ENCODE measurements at places on chromosomes 1 and 21.

DNA sequence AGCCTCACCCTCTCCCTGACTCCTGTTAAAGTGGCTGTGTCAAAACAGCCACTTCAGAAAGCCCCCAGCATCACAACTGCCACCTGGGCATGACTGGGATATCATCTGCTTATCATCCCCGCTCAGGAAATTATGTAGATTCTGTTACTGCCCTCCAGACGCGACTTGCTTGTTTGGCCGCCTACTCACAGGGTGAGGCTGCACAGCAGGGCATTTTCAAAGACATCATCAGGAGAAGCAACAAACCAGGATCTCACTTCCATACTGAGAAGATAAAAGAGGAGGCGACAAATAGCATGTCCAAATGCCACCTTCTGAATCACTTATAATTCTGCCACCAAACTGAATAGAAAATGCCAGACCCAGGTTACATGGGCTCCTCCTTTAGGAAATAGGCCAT lies 94.8 kb downstream of the MIS18A start:
- no peaks in the 10 kb centered on the region for H3K27me3 ChIP-seq
- DNase-seq, result no peak
- no peak overlapping the region for H3K27ac ChIP-seq
- H3K36me3 ChIP-seq, result no peaks in the 10 kb centered on the region

DNA sequence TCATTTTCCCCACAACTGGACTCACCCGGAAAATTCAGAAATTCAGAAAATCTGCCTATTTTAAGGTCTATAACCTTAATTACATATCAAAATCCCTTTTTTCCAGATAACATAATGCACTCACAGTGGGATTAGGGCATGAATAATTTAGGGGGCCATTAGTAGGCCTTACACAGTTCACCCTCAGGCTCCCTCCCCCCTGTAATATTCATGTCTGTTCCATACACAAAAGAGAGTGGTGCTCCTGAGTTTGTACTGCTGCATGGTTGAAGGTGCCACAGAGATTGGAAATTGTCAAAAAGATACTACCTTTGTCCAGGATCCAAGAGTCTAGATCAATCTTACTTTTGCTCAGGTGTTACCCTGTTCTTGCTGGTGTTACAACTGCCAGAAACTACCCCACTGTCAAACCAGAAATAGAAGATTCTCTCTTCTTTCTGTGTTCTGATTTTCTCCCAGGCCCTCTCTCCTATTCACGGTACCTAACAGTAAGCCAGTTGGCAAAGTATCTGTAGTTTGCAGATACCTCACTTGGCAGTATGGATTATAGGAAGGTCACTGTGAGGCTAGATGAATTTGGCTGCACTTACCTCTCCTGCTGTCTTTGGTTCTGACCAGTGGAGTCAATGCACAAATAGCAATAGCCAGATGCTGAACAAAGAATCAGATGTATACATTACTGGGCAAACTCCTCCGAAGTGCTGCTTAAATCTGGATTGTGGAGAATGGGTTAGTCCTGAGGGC lies 53.2 kb downstream of the C1orf198 start:
- no peaks in the 10 kb centered on the region for H3K27me3 ChIP-seq
- H3K4me1 ChIP-seq, result no peaks in the 10 kb centered on the region
- no peaks in the 10 kb centered on the region for H3K36me3 ChIP-seq
- H3K27ac ChIP-seq, result no peak overlapping the region
- DNase-seq, result no peak

- no peak for DNase-seq
- no peaks in the 10 kb centered on the region for H3K4me1 ChIP-seq
- H3K27me3 ChIP-seq, result no peaks in the 10 kb centered on the region
Measured at GRCh38 chr1:45621895-45622523, 1.8 kb downstream of the CCDC17 start.

DNA sequence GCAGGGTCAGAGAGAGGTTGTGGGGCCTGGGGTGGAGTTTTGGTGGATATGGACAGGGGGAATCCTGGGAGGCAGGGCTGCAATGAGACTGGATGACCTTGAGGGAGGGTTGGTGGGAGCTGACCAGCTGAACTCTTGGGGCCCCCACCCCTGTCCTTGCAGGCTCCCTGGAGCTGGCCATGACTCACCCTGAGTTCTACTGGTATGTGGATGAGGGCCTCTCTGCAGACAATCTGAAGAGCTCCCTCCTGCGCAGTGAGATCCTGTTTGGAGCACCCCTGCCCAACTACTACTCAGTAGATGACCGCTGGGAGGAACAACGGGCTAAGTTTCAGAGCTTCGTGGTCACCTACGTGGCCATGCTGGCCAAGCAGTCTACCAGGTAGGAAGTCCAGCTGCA lies 23.6 kb downstream of the DISP3 start:
- no peak for DNase-seq
- H3K36me3 ChIP-seq, result no peaks in the 10 kb centered on the region
- H3K27me3 ChIP-seq, result no peaks in the 10 kb centered on the region
- H3K4me3 ChIP-seq, result no peak overlapping the region
- no peak overlapping the region for H3K27ac ChIP-seq
- H3K4me1 ChIP-seq, result no peaks in the 10 kb centered on the region

DNA sequence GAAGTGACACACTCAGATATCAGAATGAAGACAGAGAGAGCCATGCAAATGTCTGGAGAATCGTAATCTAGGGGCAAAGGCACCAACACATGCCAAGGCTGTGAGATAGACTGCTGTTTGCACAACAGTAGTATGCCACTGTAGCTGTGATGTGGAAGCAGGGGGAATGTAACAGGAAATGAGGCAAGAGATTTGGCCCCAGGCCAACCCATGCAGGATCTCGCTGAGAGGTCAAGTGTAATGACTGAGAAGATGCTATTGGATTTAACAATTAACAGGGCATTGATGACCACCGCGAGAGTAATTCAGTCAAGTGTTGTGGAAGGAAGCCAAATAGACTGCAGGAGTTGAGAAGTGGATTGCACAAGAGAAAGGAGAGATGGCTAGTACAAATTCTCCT lies 107.3 kb upstream of the ST6GALNAC5 start:
- H3K27ac ChIP-seq, result no peak overlapping the region
- DNase-seq, result no peak
- no peaks in the 10 kb centered on the region for H3K27me3 ChIP-seq
- H3K36me3 ChIP-seq, result no peaks in the 10 kb centered on the region
- no peak overlapping the region for H3K4me3 ChIP-seq

- peak overlapping the region; percentile 56 for H3K27ac ChIP-seq
- no peaks in the 10 kb centered on the region for H3K27me3 ChIP-seq
- peak; percentile 94 for DNase-seq
- no peaks in the 10 kb centered on the region for H3K36me3 ChIP-seq
Measured at GRCh38 chr1:58824753-58825389, 41.0 kb upstream of the JUN start.

DNA sequence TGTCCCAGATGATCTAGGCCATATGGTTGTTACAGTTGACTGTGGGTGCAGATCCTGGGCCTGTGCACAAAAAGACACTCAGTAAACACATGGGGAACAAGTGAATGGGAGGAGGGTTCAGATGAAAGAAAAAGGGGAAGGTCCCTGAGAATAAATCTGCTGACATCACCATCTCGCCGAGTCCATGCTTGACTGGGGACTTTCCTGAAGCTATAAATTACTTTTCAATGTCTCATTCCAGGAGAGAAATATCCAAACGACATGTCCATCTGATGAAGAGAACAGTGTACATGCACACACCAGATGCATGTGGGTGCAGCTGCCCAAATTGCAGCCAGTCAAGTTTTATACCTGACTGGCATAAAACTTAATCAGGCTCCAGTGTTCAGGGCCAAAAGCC lies 109.0 kb downstream of the HIVEP3 start:
- H3K4me1 ChIP-seq, result no peaks in the 10 kb centered on the region
- H3K4me3 ChIP-seq, result no peak overlapping the region
- no peak overlapping the region for H3K27ac ChIP-seq
- no peaks in the 10 kb centered on the region for H3K27me3 ChIP-seq
- DNase-seq, result no peak

DNA sequence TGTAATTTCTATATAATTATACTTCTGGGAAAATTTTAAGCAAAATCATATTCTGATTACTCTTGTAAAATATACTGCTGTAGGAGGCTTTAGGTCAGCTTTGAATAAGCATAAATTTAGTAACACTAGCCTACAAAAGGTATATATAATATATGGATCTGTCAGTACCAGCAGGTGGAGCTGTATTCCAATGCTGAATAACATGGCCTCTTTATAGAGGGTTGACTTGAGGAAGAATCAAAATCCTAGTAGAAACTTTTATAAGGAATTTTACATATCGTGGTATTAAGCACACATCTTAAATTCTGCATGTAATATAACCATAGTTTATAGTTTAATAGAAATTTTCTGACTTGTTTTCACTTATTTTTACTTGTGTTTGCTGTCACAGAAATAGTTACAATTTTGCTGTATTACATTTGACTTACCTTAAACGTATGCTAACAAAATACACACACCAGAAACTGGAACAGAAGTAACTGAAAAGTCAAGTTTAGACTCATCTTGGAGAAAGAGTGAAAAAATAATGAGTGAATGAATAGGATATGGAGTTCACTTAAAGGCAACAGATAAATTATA lies 79.3 kb downstream of the HMCN1 start:
- peak; percentile 41 for DNase-seq
- no peak overlapping the region for H3K27ac ChIP-seq

- no peaks in the 10 kb centered on the region for H3K27me3 ChIP-seq
- no peak overlapping the region for H3K4me3 ChIP-seq
- H3K27ac ChIP-seq, result no peak overlapping the region
- no peaks in the 10 kb centered on the region for H3K4me1 ChIP-seq
- no peaks in the 10 kb centered on the region for H3K36me3 ChIP-seq
Measured at GRCh38 chr1:18234790-18235242, 127.2 kb downstream of the IGSF21 start.

DNA sequence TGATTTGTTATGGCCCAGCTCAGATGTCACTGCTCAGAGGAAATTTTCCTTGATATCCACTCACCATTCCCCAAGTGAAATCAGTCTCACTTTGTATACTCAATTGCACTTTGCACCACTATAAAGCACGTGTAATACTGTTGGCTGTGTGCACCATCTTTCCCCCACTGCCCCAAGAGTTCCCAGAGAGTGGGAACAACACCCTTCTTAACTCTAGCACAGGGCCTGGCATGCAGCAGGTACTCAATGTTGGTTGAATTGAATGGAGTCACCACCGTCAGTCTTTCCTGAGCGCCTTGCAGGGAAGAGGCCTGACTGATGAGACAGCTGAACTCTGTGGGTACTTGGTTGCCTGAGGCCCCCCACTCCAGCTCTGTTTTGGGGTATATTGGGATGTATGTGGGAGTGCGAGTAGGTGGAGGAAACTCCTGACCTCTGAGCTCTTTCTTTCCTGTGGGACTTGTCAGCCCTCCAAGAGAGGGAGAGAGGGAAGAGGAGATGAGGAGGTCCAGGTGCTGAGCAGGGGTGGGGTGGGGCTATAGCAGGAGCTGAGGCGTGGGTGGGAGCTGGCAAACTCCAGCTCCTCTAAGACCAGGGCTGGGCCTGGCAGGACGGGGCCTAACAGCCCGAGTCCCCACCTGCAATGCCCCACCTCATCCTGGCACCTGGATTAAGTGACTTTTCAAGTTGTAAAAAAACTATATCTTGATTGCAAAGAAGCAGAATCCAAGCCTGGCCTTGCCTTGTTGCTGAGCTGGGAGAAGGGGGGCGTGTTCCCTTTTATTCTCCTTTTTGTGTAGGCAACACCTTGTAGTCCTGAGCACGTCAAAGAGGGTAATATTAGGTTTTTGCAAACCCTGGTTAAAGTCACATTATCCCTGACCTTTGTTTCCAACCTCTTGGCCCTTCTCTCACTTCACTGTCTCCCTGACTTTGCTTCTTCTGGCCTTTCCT lies 19.4 kb upstream of the WASF2 start:
- H3K36me3 ChIP-seq, result no peaks in the 10 kb centered on the region
- H3K4me1 ChIP-seq, result peaks cover 12% of the 10 kb centered on the region
- H3K27ac ChIP-seq, result peak overlapping the region; percentile 37

DNA sequence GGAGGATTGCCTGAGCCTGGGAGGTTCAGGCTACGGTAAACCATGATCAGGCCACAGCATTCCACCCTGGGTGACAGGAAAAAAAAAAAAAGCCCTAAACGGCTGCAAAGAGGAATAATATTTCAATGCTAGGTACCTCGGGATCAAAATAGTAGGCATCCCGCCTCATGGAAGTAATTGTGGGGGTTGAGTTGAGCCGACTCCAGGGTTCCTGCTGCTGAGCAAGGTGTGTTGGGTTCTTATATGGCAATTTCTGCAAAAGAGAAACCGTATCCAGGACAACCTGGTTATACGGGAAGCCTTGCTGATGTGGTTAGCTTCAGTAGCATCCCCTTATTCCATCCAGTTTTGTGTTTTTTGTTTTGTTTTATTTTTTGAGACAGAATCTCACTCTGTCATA lies 6.1 kb upstream of the ELAPOR1 start:
- H3K36me3 ChIP-seq, result no peaks in the 10 kb centered on the region
- peaks cover 4% of the 10 kb centered on the region for H3K4me1 ChIP-seq
- no peaks in the 10 kb centered on the region for H3K27me3 ChIP-seq
- no peak overlapping the region for H3K27ac ChIP-seq
- H3K4me3 ChIP-seq, result no peak overlapping the region

DNA sequence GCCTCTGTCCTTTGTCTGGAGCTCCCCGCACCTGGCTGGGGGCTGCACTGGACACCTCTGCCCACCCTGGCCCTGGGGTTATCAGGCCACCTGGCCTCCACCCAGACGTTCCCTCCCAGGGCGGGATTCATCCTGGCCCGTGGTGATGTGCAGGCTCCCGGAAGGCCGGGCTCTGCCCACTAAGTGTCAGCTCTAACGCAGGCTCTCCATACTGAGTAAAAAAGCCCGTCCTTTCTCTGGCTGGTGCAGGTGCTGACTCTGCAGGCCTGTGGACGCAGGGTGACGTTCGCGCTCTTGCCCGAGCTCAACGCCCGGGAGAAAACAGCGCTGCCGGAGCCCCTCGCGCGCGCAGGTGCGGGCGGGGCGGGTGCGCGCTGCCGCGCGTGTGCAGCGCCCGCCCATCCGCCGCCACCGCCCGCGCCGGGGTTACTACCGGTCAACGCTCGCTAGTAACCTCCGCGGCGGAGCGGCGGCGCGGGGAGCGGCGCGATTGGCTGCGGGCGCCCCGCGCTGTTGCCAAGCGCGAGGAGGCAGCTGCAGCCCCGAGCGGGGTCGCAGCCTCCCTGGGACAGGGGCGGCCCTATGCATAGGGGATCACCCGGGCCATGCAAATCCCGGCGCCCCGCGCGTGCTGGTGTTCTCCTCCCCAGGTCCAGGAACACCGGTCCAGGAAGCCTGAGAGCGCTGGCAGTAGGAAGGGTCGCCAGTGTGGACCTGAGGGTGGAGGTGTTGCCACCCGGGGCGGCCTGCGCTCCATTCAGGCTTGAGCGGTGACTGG lies 15.7 kb downstream of the ABCG1 start:
- H3K4me3 ChIP-seq, result peak overlapping the region; percentile 37
- peak overlapping the region; percentile 71 for H3K27ac ChIP-seq
- peaks cover 26% of the 10 kb centered on the region for H3K4me1 ChIP-seq
- H3K27me3 ChIP-seq, result no peaks in the 10 kb centered on the region
- no peaks in the 10 kb centered on the region for H3K36me3 ChIP-seq
